ENCODE measurements at places on chromosomes 7 and 10.

DNA sequence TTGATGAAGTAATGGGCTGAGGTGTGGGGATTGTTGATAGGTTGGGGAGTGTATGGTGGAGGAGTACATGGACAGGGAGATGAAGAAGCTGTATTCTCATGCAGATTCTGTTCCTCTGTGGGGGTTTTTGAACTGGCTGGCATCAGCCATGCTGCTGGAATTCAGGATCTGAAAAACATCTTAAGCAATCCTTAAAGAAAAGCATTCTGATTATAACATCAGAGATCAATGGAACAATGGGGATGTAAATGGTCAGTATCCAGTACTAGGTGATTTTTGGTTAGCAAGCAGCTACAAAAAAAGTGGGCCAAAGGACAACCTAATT is 247.5 kb upstream of the GALNT17 start:
- no peak for DNase-seq

DNA sequence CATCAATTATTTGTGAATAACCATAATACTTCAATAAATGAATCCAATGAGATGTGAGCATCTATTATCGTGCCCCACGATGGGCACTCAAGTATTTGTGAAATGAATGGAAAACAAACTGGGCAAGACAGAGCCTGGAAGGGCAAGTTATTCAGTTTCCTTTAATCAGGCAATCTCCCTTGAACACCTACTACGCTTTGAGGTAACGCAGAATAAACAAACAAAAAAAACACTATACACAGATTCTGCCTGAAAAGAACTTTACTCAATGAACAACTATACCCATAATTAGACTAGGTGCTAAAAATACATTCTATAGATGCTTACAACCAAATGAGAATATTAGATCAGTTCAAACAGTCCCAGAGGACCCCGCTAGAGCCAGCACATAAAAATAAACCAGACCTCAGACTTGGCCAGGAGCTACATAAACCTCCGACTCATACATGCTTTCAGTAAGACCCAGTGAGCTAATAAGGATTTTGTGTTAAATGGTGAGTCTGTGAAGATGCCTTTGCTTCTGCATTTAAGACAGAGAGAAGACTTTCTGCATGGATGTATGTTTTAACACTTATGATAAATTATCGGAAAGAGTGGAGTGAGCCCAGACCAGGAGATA is 121.3 kb downstream of the MPP7 start:
- no peak for DNase-seq

DNA sequence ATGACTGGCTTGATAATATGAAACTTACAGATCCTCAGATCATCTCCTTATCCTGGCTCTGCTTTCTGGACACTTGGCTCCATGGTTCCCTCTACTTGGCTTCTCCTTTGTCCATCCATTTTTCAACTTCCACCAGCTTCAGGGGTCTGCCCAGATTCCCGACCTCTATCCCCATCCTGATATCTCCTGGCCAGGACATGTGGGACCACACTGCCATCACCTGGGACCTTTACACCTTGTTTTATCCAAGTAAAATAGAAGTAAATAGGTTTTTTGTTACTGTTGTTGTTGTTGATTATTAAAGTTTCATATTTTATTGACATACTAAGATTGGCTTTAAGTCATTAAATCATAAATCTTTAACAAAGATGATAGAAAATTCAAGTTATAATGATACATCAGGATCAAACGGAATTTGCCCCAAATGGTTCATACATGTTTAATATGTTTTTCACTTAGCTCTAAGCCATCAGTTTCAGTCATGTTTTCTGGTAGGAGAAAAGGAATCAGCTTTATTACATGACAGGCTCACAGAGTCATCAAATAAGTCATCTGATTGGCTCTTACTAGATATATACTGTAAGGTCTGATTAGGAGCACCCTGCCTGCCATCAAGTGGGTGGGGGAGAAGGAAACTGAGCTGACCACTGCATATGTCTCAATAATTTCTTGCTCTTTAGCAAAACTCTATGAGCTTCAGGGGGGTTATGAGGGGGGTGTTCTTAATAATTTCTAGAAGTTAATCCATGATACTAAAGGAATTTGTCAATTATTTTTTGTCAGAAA is 111.5 kb upstream of the AHR start:
- DNase-seq, result no peak

DNA sequence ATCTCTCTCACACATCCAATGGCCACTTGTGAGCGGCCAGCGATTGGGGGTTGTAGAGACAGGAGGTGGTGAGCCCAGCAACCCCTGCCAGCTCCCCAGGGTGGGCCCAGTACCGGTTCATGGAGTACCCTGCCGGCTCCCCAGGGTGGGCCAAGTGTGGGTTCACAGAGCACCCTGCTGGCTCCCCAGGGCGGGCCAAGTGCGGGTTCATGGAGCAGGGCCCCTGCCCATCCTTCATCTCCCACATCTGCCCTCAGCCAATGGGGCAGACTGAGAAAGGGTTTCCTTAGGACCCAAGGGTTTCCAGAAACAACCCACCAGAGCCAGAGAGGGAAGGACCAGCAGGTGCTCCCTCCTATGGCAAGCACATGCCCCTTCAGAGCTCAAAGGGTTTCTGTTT is 21.4 kb upstream of the SLIT1 start:
- no peak for DNase-seq

GRCh38 chr7:139117599-139118233 is 8.2 kb upstream of the ZC3HAV1 start:
- DNase-seq, result no peak

- no peak for DNase-seq
Observed at GRCh38 chr10:120803972-120804371, 47.2 kb upstream of the WDR11 start.

GRCh38 chr7:117154721-117155120 is 168.1 kb downstream of the WNT2 start:
- no peak for DNase-seq

GRCh38 chr7:3274131-3274530 is 26.9 kb upstream of the SDK1 start:
- peak; percentile 59 for DNase-seq

DNA sequence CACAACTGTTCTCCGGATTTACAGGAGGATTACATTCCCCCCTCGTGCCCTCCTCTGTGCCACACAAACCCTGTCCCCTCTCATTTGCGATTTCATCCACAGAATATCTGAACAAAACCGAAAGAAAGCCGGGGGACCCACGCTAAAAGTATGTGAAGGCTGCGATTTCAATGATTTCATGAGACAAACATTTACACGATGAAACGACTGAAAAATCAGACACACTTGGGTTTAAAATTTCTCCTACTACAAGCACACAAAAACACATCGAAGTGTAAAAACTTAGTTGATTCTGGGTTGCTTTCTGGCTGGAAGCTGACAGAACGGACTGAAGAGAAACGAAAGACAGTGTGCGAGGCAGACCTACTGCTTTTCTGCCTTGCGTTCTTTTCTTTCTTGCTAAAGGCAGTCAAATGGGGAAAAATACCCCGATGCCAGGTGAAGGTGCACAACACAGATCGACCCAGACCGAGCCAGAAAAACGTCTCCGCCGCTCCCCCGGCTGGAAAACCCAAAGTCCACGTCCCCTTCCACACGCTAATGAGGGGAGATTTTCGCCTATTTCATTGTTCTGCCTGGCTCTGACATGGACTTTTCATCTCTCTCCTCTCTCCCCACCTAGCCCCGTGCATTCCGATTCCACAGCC is 1.2 kb downstream of the HIPK2 start:
- DNase-seq, result peak; percentile 21

GRCh38 chr7:87872346-87872745 is 3.8 kb downstream of the SLC25A40 start:
- no peak for DNase-seq

GRCh38 chr7:742791-743190 is 15.7 kb upstream of the PRKAR1B start:
- no peak for DNase-seq

DNA sequence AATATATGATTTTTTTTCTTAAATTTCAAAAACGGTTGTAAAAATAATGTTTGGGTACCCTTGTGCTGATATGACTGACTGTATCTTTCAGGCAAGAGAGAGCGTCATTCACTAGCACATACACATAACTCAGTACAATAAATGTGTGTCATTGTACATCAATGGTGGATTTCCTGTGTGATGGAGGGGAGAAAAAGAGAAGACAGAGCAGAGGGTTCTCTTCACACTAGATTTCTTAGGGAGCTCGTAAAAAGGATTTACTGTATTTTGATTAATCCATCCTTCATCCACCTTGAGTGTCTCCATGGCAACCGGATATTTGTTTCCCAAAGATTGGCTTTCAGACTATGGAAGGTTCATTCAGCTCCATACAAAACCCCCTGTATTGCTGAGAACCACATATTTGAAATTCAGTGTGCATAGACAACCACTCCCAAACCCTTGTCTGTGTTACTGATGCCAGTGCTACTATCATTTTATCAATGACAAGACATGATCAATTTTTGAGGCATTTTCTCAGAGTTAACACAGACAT is 150.6 kb downstream of the AKR1D1 start:
- no peak for DNase-seq

DNA sequence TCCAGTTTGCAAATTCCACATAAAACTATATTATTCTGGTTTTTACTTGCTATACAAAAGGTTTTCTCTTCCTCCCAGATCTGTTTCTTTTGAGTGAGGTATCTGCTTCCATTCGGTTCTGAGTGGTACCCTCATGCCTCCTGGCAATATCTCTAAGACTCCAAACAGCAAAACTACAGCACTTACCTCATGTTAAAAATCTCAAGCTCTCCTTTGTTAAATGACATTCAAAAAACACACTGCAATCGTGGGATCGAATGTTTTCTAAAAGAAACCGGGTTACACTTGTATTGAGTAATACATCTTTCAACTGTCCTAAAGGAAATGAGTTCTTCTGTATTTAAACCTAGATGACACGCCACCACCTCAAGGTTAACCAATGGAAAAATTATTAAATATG is 11.1 kb downstream of the YWHAG start:
- DNase-seq, result no peak

- DNase-seq, result no peak
Observed at GRCh38 chr10:70272925-70273316, 10.9 kb downstream of the NPFFR1 start.

GRCh38 chr7:155543011-155543876 is 3.1 kb downstream of the CNPY1 start:
- no peak for DNase-seq

DNA sequence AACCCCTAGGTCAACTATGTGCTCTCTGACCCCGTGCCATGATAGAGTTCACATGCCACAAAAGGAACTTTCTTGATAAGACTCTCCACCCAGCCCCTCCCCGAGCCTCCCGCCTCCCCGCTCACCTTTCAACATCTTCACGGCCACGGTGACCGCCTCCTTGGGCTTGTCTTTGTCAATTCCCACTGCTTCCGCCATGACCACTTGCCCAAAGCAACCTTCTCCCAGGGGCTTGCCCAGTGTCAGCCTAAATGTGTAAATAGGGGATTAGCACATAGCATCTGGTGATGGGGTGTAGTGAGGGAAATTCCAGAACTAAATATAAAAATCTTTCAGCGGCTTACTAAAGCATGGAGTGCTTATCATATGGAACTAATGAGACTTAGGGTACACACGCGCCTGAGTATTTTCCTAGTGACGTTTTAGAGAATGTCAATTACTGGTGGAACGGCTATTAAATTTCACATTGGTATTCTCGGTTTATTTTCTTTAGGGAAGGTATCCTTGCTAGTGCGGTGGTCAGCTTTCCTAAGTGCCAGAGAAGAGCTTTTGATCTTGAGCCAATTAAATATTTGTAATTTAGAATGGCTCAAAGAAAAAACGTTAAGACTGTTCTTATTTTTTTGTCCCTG is 97.4 kb downstream of the FGFR2 start:
- DNase-seq, result no peak

GRCh38 chr10:35924759-35925158 is 282.7 kb upstream of the FZD8 start:
- no peak for DNase-seq

- DNase-seq, result no peak
Observed at GRCh38 chr7:15389073-15389472, 172.7 kb downstream of the AGMO start.

DNA sequence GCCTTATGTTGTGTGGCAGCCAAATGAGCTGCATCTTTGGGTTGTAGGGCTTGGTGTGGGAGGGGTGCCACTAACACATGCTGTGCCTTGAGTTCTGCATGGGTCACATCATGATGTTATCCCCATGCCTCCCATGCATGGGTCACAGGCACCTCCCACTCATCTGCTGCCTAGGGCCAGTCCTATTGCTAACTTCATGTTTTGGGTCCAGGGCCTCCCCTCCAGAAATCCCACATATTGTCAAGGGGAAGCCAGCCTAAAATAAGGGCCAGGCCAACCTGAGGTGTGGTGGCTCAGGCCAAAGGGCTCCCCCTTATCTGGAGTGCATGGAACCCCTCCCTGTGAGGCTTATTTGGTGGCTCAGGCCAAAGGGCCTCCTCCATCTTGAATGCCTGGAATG is 299.0 kb downstream of the RPS24 start:
- DNase-seq, result no peak

- DNase-seq, result no peak
Observed at GRCh38 chr10:519055-519715, 170.3 kb downstream of the DIP2C start.

GRCh38 chr7:105825371-105825770 is 51.0 kb downstream of the ATXN7L1 start:
- DNase-seq, result no peak

DNA sequence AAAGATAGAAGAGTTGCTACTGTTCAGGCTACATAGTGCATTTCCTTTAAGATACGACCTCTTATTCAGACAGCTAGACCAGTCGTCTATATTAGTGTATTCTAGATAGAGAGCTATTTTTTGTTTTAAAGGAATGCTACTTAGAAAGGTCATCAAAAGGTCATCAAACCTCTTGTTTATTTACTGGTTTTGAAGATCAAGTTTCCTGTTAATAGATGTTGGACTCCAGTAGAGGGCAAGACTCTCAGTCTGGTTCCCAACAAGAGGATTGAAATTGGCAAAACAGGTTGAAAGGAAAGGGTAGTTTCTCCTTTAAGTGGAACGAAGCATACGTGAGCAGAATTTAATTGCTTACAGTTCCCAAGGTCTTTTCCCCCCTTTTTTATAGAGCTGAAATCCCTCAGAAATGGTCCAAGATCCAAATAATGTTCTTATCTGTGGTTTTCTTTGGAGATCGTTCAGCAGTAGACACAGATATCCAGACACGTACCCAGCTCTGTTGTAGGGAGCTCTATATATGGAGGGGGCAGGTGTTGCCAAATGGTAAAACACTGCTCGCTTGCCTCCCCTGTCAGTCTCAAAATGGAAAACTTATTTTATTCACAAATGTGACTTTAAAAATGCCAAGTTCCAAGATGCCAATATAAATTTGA is 37.2 kb downstream of the BAMBI start:
- no peak for DNase-seq

- no peak for DNase-seq
Observed at GRCh38 chr7:6012355-6013104, 3.5 kb downstream of the AIMP2 start.

- no peak for DNase-seq
Observed at GRCh38 chr7:41130086-41130485, 572.8 kb downstream of the INHBA start.

GRCh38 chr10:55168343-55168742 is 367.3 kb upstream of the PCDH15 start:
- DNase-seq, result no peak

DNA sequence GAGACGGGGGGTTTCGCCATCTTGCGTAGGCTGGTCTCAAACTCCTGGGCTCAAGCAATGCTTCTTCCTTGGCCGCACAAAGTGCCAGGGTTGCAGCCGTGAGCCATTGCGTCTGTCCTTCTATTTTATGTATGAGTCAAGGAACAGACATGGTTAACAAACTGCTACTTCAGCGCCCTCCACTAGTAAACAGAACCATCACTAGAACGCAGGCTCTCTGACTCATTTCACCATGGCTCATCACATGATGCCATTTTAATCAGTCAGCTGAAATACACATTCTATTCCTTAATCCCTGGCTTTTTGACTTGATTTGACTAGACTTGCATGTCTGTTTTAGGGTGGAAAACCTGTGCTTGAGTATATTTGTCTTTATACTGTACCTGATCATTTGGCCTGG is 41.3 kb downstream of the CELF2 start:
- DNase-seq, result no peak
